Ureter (tissue), 1 donor: ENCODE measurements at places on chromosomes 11 and 22. TPM values are rescaled to one million over a fixed set of nuclear protein-coding genes. Genes with fewer than 3 reads are reported as not detected.

DNA sequence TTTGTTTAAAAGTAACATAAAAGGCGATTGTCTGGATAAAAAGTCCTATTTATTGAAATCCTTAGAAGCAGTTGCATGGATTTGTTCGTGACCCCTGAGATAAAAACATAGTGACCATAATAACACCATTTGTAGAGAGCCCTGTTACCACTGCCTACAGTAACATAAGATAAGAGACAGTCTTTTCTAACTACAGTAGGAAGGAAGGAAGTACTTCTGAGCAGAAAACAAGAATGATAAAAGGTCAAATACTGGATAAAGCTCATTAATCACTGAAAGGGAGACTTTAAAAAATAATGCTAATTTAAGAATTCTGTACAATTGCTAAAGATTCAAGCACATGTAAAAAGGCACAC, 47.1 kb upstream of the SOX6 start:
- no peak for DNase-seq

DNA sequence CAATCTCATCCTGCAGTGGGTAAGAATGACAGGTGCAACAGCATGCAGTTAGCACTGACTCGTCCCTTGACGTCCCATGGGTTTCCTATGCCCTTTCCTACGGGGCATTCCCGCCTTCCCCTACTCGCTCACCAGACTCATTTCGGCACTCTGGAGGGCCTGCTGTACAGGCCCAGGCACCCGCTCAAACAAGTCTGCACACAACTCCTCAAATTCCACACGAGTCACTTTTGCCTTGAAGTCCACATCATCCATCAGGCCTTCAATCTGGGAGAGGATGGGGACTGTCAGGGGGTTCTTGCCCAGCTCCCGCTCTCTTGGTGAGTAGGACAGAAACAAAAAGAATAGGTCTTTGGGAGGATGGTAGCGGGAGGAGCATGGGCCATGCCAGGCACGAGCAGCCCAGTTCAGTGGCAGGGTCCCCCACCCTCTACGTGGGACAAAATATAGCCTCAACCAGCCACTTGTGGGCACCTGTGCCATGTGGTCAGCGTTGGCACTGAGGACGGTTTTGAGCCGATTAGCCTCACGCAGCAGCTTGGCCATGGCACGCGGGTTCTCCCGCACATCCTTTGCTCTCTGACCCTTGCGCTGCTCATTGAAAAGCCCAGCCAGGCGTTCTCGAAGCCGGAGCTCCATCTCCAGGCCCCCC, 4.7 kb downstream of the HYOU1 start:
- no peak for DNase-seq

DNA sequence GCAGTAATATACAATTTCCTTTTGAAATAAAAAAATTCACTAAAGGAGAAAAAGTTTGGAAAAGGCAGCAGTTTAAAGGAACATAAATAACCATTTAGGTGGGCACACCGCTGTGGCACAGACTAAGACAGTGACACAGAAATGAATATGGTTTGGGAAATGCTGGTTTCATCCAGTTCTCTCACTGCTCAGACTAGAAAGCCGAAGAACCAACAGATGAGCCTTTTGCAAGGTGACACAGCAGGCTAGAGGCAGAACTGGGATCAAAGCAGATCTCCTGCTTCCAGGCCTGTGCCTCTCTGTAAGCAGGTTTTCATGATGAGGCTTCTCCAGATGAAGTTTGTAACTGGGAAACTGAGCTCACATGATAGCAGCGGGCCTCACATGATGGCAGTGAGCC, 380.0 kb upstream of the NARS2 start:
- no peak for DNase-seq

DNA sequence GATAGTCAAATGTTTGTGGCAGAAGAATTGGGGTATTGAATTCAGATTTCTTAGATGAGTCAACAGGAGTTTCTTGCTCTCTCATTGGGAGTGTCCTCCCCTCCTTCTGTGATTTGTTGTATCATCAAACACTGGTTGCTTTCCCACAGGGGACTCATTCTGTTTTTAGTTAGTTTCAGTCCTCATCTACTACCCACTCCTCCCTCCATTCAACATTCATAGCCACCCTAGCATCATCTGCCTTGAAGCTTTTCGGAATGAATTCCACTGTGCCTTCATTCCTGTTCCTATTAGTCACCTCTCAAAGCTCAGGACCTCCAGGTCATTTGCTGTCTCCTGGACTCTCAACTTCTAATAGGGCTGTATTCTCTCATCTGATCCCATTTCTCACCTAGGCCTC, 31.5 kb upstream of the RAB38 start:
- DNase-seq: no peak

DNA sequence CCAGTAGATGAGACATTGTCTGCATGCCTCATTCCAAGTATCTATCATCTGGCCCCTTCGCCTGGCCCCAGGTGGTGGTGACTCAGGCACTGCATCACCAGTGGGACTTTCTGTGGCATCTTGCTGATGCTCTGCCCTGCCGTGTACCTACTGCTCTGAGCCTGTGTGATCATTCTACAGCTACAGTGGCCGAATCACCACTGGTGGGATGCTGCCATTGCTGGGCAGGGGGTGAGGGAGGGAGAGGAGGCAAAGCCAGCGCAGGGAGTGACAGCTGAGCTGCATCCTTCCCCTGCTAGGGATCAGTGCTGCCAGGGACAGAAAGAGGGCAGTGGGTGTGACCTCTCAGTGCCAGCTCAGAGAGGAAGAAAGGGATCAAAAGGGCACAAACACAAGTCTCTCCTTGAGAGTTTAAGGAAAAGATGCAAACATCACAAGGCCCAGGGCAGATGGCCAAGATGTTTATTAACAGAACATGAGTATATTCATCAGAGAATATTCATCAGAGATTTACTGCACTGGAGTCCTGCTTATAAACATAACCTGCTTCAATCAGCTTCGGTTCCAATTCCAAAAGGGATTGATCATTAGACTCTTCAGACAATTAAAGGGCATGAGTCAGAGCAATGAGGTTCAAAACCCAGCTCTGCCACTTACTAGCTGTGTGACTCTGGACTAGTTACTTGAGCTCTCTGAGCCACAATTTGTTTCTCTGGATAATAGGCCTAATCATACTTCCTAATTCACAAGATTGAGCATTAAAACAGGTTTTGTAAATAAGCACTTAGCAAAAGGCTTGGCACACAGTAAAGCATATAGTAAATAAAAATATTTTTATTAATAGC, 109.8 kb downstream of the NAT10 start:
- no peak for DNase-seq

DNA sequence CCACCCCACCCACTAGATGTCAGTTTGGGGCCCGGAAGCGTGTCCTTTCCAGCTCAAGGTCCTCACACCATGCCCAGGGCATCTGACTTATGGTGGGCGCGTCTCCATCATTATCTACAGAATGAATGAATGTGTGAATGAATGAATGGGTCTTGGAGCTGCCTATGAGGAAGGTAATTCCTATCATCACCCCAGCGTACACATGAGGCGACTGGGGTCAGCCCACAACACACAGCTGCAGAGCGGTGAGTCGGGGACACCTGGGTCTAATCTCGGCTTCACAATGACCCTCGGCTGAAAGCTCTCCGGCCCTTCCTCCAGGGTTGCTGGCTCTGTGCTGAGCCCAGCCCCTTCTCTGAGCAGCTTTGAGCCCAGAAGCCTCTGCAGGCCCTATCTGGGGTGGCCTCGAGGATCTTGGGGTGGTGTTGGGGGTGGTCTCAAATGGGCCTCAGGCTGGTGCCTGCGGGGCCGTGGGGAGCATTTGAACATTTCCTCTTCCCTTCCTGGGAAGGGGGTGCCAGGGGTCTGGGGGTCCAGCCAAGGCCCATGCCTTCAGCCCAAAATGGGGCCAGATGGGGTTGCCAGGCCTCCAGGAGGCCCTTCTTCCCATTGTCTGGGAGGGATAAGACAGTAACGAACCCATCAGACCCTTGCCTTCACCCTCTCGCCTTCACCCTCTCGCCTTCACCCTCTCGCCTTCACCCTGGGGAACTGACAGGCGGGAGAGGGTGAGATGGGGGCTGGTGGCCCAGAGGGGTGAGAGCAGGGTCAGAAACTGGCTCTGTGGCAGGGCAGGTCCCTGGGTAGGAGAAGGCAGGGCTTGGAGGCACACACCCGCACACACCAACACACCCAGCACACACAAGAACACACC, 82.4 kb downstream of the MYEOV start:
- DNase-seq: no peak

DNA sequence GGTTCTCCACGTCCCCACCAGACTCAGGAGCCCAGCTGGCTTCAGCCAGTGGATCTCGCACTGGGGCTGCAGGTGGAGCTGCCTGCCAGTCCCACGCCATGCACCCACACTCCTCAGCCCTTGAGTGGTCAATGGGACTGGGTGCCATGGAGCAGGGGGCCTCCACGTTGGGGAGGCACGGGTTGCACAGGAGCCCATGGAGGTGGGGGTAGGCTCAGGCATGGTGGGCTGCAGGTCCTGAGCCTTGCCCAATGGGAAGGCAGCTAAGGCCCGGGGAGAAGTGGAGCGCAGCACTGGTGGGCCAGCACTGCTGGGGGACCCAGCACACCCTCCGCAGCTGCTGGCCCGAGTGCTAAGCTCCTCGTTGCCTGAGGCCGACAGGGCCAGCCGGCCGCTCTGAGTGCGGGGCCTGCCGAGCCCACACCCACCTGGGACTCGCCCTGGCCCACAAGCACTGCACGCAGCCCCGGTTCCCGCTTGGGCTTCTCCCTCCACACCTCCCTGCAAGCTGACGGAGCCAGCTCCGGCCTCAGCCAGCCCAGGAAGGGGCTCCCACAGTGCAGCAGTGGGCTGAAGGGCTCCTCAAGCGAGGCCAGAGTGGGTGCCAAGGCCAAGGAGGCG, 258.5 kb upstream of the PDGFD start:
- no peak for DNase-seq

DNA sequence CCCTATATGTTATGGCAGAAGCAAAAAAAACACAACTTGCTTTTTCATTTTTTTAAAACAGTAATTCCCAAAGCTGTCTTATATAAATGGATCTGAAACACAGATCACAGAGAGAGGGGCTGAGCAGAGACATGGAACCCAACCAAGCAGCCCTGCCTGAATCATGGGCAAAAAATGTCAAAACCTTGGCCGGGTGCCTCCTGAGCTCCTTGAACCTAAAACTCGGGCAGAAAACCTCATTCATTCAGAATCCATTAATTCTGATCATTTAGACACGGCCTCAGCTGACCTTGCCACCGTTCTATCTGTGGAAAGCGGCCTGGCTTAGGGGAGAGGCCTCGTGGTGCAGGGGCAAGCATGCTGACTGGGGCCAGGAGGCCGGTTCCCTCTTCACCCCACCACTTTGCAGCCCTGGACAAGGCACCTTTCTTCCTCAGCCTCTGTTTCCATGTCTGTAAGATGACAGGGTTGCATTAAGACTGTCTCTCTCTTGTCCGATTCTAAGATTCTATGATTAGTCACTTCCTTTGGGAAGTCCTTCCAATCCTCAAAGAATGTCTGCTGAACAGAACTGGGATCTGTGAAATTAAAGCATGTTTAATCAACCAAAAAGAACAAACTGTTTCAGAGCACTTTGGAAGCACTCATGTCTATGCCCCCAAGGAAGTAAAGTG, 26.0 kb downstream of the TENM4 start:
- DNase-seq: no peak

GRCh38 chr11:92489826-92490399, 265.3 kb downstream of the FAT3 start:
- DNase-seq: no peak

DNA sequence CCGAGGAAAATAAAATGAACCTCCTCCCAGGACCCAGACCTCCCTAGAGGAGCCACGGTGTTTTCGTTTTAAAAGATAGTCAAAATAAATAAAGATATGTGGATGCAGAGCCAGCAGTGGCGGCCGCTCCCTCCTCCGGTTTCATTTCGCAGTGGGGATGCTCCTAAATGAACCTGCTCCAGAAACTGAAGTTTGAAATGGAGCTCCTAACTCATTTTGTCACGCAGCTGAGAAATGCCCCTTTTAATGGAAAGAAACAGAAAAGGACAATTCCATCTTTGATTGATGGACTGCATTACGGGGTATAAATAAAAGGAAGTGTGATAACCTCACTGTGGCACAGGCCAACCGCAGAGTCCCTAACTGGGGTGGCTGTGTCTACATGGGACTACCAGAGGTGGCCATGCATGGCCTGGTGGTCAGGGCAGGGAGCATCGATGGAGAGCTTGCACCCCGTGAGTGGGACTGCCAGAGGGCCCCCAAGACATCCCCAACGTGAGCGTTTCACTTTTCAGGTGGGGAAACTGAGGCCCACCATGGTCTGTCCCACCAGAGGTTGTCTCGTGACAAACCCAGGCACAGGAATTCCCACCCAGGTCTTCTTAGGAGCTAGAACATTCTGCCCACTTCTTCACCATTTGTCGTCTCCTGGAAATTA, 426.6 kb downstream of the BRD1 start:
- DNase-seq: no peak

- no peak for DNase-seq
Observed at GRCh38 chr11:99154277-99154676, 133.5 kb downstream of the CNTN5 start.

- no peak for DNase-seq
Observed at GRCh38 chr11:71236836-71237475, 15.4 kb downstream of the SHANK2 start.

- no peak for DNase-seq
Observed at GRCh38 chr22:27588268-27588667, 213.3 kb downstream of the MN1 start.

DNA sequence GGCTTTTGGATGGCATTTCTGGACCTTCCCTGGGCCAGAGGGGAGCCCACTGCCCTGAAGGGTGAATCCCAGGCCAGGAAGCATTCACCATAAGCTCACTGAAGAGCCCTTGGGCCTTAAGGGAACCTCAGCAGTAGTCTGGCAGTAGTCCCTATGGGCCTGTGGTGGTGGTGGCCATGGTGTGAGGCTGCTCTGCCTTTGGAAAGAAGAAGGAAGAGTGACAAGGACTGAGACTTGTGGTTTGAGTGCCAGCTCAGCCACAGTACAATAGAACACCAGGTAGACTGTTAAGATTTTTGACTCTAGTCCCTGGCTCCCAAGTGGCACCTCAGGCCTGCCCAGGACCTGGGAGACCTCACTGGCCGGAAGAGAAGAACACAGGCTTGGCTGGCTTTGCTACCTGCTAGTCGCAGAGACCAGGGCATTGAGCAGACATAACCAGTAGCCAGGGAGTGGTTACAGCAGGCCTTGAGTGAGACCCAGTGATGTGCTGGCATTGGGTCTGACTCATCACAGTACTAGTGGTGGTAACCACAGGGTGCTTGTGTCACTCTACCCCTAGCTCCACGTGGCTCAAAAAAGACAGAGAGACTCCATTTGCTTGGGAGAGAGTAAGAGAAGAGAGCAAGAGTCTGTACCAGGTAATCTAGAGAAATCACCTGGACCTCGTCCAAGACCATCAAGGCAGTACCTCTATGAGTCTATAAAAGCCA, 259.8 kb upstream of the BLID start:
- no peak for DNase-seq

GRCh38 chr11:103681855-103682254, 354.6 kb upstream of the DDI1 start:
- no peak for DNase-seq

TRIM49 gene
- total RNA-seq: not detected

UPK2 gene
- total RNA-seq: 240 TPM

TPST2 gene
- 49.1 TPM for total RNA-seq

WNT7B gene
- 58.6 TPM for total RNA-seq

OR2AG2 gene
- 1.7 TPM for total RNA-seq

APOL4 gene
- 34.4 TPM for total RNA-seq

BDNF gene
- 6.0 TPM for total RNA-seq
